Right cardiac atrium (tissue), 5 donors: ENCODE measurements at places on chromosomes 7 and 10. TPM values are rescaled to one million over a fixed set of nuclear protein-coding genes. Genes with fewer than 3 reads are reported as not detected.

DNA sequence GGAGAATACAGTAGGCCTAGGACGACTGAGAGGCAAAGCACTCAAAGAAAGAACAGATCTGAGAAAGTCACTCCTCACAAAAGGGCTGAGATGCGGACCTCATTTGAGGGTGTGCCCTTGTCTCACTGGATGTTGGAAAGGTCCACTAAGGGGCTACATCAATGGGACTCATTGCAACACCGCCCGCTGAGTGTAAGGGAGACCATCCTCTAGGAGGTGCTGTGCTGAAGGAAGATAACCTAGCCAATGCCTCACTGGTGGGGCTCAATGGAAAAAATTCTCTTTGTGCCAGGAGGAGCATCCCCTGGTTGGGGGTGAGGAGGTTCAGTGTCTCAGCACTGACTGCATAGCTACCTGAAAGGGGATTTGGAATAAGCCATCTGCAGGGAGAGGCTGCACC is 758.7 kb upstream of the CELF2 start:
- no peak for DNase-seq

DNA sequence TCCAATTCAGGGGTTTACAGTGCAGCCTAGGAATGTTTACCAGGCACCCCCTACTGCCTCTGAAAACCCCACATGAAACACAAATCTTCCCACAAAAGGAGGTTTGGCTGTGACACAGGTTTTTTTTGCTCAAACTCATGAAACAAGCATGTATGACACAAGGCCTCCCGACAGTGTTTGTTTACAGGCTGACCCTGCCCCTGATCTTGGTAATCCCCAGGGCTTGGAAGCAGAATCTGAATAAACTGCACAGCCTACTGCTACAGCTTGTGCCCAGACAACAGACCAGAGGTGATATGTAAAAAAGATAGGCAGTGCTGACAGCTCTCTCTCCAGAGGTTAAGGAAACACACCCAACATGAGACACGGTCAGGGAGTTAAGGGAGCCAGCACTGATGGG is 184.2 kb downstream of the KMT2E start:
- DNase-seq, result no peak

- DNase-seq, result no peak
These were observed 16.3 kb downstream of the PILRA start for GRCh38 chr7:100389437-100390088.

DNA sequence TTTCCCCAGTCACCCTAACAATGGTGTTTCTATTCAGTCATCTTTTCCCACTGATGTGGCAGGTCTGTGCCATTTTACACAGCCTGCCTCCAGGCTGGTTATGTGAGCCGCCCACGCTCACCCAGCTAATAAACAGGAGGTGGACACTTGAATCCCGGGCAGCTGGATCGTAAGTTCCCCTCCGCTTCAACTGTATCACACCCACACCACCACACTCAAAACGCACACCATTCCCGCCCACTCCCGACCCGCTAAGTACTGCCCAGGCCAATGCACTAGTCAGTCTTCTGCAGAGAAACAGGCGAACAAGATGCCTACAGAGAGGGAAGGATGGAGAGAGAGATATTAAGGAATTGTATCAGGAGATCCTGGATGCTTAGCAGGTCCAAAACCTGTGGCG is 38.9 kb upstream of the PFKP start:
- no peak for DNase-seq

DNA sequence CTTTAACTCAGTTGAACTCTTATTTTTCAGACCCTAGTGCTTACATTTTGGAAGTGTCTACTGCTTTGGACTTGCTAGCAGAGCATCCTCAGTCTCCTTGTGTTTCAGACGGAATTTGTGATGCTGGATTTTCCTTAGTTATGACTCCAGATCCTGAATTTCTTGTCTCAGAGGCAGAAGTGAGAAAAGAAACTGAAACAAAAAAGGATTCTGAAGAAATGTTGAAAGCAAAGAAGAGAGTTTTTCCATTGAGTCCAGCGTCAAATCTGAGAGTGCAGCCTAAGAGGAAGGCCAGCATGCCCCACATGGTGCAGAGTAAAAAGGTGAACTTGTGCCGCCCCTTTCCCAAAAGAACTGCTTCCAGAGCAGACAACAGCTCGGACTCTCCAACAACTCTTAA is 46.1 kb downstream of the TASOR2 start:
- DNase-seq, result no peak

- DNase-seq, result no peak
These were observed 55.3 kb downstream of the KIF5B start for GRCh38 chr10:32000937-32001336.

- DNase-seq, result no peak
These were observed 14.8 kb downstream of the IMPDH1 start for GRCh38 chr7:128394904-128395496.

DNA sequence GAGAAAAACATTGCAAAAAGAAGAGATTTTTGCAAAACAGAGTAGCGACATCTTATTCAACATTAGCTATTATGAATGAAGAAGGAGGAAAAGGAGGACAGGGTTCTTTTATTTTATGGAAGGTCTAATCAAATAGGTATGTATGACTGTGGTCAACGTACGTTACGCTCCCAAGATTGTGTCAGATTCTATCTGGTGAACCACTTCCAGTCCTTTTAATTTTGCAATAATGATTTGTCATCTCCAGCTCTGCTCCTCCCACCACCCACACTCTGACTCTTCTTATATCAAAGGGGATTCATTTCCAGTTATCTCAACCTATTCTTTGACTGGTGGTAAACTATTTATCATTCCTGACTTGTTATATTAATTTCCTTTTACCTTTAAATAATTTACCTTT is 259.9 kb downstream of the CACNA2D1 start:
- DNase-seq, result no peak

- DNase-seq, result no peak
These were observed 1.6 kb upstream of the TEX36 start for GRCh38 chr10:125684581-125684980.

GRCh38 chr7:26186364-26187311 is 13.9 kb downstream of the HNRNPA2B1 start:
- no peak for DNase-seq

DNA sequence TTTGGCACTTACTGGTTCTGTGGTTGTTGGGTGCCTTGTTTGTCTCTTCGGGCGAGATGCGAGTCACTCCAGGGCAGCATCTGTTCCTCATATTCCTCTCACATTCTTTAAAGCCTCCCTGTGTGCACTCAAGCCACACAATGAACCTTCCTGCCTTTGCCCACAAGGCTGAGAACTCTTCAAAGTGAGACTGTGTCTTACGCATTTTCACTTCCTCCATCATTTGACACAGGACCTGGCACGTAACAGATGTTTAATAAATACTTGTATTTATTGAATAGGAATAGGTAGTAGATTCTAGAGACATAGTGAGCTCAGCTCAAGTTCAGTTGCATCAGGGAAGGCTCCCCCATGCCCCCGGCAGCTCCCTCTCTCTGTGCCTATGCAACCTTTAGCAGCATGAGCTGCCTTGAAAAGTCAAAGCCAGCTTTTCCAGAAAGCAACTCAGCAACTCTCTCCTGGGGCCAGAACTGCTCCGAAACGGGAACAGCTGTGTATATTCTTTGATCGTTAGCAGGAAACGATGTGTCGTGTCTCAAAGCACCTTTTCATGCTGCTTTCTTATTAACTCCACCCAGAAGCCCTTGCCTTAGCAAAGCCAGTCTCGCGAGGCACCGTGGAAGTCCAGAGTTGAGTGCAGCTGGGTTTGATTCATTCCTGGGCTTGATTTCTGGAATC is 97.5 kb downstream of the PFKFB3 start:
- DNase-seq, result no peak

DNA sequence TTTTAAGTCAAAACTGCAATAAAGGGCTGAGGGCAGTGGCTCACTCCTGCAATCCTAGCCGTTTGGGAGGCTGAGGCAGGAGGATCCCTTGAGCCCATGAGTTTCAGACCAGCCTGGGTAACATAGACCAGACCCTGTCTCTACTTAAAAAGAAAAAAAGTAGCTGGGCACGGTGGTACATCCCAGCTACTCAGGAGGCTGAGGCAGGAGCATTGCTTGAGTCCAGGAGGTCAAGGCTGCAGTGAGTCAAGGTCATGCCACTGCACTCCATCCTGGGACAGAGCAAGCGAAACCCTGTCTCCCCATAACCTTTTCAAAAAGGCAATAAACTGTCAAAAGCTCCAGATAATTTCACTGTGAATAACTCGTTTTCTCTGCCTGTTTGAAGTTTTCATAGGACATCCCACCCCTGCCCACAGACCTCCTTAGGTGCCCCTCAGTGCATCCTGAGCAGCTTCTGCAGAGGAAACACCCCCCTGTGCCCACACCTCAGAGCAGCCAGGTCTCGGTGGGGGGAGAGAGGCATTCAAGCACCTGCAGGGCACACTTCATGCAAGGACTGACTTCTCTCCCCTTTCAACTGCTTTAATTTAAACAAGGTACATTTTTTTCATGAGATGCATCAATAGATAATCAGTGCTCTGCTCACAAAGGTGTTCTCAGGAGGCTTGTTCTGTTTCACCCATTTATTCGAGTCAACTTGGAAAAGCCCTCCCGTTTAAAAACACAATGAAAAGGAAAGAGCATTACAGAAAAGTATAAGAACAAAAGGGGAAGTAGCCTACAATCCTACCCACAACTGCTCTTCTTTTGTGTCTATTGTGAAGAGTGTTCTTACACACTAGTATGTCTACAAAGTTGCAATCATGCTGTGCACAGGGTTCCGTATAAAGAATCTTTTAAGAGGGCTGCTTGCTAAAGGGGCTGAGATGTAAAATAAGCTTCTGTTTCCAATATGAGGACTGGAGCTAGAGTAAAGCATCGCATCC is 104.9 kb downstream of the KMT2E start:
- peak; percentile 35 for DNase-seq

DNA sequence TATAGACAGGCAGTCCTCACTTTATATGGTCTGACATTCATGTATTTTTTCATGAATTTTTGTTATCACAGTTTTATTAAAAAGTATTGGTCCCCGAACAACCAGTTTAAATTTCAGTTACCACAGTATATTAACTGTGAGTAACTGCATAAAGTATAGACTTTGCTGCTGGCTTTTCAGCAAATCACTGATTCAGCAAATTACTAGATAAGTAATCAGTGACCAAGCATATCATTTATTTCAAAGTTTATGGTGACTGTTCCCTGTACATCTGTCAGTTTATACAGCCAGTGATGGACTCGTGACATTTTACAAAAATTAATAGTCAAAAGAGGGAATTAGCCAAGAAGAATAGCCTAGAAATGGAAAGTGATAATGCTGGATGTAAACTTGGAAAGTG is 266.7 kb upstream of the CHRM2 start:
- no peak for DNase-seq

- no peak for DNase-seq
These were observed 27.0 kb upstream of the ZPBP start for GRCh38 chr7:50119815-50120637.

GRCh38 chr7:1610678-1611302 is 41.0 kb upstream of the PSMG3 start:
- no peak for DNase-seq

DNA sequence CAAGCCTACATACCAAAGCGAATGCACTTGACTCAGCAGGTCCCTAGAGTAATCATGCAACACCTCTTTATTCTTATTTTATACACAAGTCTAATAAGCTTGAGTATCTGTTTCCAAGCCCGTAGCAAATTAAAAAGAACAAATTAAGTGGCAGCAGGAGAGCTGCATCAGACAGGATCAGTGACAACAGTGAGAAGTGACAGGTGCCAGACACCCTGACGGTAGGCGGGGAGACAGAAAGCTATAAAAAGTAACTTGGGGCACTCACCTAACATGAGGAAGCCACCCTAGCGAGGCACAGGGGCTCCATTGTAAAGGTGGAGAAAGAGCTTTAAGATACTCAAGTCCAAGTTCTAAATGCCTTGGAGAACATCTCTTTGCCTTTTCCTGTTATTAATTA is 174.2 kb downstream of the PLXNA4 start:
- DNase-seq, result no peak

GRCh38 chr7:32293833-32294232 is 196.3 kb downstream of the LSM5 start:
- DNase-seq, result peak; percentile 72

DNA sequence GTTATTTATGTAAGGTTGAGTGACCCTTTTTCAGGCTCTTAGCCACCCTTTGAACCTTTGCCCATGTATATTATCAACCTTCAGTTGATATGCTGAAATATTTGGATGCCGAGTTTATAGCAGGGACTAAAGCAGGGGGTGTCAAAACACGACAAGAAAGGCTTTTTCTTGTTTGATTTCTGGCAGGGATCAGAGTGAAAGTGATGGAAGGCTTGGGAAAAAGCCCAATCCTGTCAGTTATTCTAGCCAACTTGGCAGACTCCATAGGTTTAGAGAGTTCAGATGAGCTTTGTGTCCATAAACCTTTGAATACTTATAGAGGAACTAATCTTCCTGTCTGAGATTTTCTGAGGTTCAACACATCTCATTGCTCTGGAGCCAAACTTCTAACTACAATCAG is 47.5 kb downstream of the INHBA start:
- DNase-seq, result no peak

- no peak for DNase-seq
These were observed 67.8 kb downstream of the SRPK2 start for GRCh38 chr7:105320896-105321295.

DNA sequence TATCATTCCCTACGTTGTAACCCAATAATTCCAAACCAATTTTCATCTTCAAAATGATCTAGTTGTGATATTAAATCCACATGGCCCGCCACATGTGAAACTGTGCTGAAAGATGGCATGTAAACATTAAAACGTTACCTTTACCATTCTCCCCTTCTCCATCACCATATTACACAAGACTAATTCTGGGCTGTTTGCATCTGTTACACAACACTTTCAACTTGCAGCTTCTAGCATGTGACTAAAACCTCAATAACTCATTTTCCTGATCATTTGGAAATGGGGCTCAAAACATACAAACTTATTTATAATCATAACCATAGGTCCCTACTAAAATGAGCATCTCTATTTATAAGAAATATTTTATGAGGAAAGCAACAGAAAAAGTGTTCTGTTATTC is 4.7 kb downstream of the MTERF1 start:
- DNase-seq, result no peak

DNA sequence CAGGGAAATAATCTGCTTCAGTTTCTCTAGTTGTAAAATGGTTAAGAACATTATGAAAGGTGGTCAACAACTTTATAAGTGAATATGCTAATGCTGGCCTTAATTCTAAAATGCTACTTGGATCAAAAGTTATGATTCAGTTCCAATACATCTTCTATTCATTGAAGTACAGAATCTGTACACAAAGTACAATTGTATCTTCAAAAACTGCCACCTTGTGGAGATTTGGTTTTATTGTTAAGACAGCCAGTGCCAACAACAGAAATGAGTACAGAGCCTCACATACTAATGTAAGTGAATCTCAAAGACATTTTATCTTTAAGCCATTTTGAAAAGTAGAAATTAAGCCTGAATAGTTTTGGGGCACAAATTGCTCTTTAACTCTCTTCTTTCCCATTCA is 194.0 kb downstream of the CFTR start:
- DNase-seq, result no peak

- no peak for DNase-seq
These were observed 425.1 kb upstream of the MGMT start for GRCh38 chr10:129041916-129042315.

CALU gene
- total RNA-seq, result 266 TPM

MRC1 gene
- total RNA-seq, result 44.6 TPM

CTAGE6 gene
- not detected for total RNA-seq

HMX3 gene
- total RNA-seq, result not detected

KCP gene
- total RNA-seq, result 0.24 TPM

GPR26 gene
- total RNA-seq, result not detected

KCNMA1 gene
- 3.3 TPM for total RNA-seq

PSD gene
- total RNA-seq, result 7.0 TPM

INHBA gene
- 38.9 TPM for total RNA-seq

OR2A1 gene
- not detected for total RNA-seq

SLC29A4 gene
- 5.5 TPM for total RNA-seq
